Stimulated activated CD4-positive, alpha-beta T cell treated with anti-CD3 and anti-CD28 coated beads, Interleukin-1b, Interleukin-23, amount 100 ng/mL, for 1 hour (primary cell): ENCODE measurements at places on chromosomes 1 and 21.
A peak's percentile ranks its signal among the peaks of the same experiment; 100 is the strongest.

DNA sequence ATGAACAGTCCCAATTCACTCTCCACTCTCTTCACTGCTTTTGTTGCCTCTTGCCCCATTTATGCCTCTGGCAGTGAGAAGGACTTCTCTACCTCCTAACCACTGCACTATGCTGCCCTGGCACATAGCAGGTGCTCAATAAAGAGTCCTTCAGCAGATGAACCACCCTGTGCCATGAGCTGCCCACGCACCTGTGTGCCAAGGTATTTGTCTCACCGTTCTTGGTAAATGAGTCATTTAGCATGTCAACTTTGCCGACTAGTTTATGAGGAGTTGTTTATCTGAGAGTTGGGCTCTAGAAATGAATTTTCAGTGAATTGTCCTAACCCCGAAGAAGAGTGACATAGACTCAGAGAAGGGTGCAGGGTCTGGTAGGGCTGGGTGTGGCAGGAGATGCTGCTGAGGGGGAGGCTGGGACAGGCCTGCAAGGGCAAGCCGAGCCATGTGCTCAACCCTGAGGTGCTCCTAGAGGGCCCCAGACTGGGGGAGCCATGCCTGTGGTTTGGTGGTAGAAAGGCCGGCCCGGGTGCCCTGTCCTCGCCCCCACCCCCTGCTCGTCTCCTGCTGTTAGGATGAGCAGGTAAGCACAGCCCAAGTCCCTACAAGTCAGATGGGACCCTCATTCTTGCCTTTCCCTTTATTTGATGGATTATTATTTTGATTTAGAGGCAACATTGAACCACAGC is 654.5 kb downstream of the MATN1 start:
- no peak for DNase-seq

DNA sequence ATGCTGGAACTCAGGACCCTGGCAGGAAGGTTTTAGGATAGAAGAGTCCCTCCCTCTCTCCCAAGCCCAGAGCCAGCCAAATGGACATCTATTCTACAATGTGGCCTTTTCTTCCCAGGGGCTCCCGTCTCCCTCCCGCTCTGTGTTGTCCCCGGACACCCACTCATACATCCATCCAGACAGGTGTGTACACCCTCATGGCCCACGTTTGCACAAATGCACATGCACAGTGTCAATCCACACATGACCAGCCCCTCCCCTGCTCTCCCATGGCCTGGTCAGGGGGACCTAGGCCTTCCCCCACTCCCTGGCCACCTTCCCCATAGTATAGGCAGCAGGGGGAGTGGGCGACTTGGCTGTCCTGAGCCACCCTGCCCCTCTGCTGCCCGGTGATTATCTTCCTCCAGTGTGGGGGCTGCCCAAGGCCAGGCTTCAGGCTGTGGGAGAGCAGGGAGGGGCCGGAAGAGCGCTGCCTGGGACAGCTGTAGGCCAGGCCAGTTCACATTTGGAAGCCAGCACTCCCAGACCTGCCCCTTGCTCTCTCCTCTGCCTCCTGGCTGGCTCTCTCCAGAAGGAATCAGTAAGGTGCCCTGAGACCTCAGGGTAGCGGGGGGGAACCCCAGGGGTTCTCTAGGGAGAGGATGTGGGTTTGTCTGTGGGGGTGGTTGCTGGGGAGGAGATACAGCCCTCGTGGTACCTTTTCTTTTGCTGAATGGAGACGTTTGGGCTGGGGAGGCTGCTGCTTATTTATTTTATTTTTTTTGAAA is 4.1 kb upstream of the PTPN7 start:
- DNase-seq = no peak

- DNase-seq = no peak
These were observed 43.3 kb upstream of the TSHB start for GRCh38 chr1:114986286-114986685.

GRCh38 chr1:157960773-157961172 is 32.7 kb upstream of the KIRREL1 start:
- DNase-seq = no peak

GRCh38 chr1:159141584-159142390 is 29.6 kb upstream of the CADM3 start:
- DNase-seq = no peak

DNA sequence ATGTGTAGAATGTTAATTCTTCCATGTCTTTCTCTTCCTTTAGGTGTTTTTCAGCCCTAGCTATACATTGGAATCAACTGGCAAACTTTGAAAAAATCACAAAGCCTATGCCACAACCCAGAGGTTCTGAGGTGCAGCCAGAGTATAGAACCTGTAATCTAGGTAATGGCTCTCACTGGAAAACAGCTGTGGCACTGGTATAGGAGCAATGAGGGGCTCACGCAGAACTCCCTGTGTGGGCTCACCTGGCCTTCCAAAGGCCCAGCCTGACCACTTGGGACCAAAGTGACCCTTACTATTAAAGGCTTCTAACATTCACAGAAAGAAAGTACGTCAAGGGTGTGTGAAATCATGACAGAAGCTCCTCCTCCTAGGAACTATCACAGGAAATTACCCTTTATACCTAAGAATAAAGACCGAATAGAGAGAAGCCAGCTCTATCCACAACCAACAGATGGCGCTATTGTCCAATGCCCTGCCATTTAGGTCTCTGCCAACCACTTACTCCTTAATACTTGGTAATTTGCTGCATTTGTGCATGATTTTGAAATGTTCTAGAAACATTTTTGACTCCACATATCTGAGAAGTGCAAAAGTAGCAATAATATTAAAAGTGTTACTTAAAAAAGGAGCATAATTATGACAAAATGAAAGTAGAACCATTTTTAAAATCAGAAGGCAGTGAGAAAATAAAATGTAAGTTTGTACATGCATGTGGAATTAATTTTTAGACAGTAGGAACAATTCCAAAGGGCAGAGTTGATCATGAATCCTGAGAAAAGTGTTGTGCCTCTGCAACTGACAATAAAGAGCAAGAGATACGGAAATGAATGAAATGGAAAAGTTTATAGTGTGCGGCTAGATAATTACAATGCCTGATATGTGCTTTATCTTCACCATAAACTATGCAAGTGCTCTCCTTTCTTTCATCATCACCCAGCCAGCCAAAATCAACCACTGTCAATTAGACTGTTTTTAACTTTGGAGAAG is 93.1 kb upstream of the HAO2 start:
- DNase-seq = peak; percentile 9

DNA sequence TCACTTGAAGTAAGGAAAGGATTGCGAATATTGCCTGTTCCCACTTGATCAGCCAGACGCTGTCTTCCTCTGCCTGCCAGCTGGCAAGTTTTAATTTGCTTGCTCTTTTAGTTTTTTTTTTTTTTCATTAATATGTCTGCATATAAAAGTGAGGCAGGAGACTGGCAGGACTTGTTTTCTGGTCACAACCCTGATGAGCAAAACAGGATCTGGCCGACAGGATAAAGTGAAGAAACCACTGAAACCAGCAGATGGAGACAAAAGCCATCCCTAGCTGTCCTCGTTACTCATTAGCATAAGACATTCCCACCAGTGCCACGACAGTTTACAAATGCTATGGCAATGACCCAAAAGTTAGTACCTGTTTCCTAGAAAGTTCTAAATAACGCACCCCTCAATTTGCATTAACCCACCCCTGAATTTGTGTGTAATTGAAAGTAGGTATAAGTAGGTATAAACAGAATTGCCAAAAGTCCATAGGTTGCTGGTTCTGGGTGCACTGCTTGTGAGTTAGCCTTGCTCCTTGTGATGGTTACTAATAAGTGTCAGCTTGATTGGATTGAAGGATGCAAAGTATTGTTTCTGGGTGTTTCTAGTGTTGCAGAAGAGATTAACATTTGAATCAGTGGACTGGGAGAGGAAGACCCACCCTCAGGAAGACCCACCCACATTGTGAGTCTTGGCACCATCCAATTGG is 60.8 kb downstream of the ZNF684 start:
- DNase-seq = no peak

DNA sequence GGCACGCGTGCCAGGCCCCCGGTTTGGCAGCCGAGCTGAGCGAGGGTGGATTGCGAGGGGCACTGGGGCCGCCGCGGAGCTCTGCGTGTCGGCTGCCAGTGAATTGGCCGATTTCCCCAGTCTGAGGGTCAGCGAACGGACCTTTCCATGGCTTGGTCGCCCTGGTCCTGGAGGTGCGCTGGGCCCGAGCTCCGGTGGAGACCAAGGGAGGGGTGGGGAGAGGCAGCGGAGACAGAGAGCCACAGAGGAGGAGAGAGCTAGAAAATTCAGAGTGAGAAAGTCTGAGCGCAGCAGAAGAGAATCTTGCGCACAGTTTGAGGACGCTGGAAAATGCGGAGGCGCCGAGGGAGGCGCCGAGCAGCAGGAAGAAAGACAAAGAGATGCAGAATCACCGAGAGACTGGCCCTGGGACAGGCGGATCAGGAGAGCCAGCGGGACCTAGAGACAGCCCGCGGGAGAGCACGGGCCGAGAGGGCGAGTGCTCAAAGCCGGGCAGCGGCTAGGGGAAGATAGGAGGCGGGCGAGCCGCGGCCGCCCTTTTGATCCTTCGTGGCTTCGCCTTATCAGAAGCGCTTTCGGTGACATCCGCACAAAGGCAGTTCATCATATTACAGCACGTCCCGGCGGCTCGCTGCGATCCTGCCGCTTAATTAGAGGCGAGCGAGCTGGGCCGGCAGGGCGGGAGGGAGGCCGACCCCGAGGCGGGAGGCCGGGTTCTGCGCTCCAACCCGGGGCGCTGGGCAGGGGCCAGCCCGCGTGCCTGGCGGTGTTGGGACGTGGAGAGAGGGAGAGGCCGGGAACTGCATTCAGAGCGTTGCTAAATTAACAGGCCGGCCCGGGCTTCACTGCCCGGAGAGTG is 12.7 kb downstream of the PAX7 start:
- DNase-seq = no peak

DNA sequence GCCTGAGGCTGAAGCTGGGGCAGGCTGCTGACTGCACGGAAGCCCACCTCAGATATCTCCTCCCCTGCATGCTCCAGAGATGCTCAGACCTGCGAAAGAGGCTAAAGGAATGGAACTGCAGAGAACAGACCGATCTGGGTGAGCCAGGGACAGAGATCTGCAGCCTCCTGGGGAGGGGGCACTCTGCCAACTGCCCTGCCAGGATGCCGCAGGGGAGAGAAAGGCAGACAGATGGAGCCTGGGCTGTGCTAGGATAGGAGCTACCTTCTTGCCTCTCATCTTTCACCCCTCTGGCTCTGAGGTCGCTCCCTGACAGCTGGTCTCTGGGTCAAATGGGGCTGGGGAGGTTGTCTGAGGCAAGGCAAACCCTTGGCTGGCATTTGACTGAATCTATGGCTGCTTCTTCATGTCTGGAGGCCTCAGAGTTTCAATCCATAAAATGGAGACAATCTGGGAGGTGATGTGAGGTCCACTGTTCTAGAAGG is 238.2 kb downstream of the GRIK3 start:
- DNase-seq = no peak

GRCh38 chr1:69946935-69947334 is 258.4 kb downstream of the LRRC40 start:
- DNase-seq = no peak

- DNase-seq = no peak
These were observed 40.0 kb downstream of the FCRL5 start for GRCh38 chr1:157512036-157512969.

- no peak for DNase-seq
These were observed 156.0 kb downstream of the RERE start for GRCh38 chr1:8661185-8662110.

DNA sequence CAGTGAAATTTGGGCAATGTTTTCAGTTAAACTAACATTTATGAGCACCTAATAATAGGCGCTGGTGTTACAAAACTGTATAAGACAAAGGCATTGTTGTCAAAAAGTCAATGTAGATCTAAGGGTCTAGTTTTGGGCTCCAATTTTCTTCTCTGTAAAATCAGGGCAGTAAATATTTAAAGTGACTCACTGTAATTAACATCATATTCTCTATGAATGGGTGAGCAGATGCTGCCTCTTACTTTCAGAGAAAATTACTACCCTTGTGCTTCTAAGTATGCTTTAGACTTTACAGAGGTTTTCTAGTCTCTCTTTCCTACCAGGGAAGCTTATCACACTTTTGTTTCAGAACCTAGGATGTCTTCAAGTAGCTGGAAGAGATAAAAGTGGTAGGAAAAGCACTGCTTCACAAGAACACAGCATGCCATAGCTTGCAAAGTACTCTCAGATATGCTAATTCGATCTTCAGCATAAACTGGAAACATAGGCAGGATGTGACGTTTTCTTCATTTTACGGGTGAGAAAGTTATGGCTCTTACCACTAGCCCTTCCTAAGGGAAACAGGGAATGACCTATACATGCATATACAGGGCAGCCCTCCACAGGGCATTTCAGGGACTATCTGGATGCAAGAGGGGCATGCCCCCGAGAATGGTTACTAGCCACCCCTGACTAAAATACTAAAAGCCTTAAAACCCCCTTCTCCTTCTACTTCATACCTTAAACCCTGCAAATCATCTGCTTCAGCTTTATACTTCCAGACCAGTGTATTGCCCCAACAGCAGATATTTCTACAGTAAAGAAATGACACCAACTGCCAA is 2.6 kb downstream of the C1orf116 start:
- DNase-seq = no peak

- no peak for DNase-seq
These were observed 25.8 kb upstream of the LSS start for GRCh38 chr21:46254208-46254975.

- DNase-seq = no peak
These were observed 712.1 kb upstream of the CHRM3 start for GRCh38 chr1:238674316-238674715.

- DNase-seq = no peak
These were observed 16.3 kb upstream of the OLFML2B start for GRCh38 chr1:162040001-162040400.

GRCh38 chr1:215543191-215543606 is 23.9 kb upstream of the KCTD3 start:
- DNase-seq = no peak

GRCh38 chr1:112358061-112358770 is 37.8 kb upstream of the CTTNBP2NL start:
- DNase-seq = no peak

DNA sequence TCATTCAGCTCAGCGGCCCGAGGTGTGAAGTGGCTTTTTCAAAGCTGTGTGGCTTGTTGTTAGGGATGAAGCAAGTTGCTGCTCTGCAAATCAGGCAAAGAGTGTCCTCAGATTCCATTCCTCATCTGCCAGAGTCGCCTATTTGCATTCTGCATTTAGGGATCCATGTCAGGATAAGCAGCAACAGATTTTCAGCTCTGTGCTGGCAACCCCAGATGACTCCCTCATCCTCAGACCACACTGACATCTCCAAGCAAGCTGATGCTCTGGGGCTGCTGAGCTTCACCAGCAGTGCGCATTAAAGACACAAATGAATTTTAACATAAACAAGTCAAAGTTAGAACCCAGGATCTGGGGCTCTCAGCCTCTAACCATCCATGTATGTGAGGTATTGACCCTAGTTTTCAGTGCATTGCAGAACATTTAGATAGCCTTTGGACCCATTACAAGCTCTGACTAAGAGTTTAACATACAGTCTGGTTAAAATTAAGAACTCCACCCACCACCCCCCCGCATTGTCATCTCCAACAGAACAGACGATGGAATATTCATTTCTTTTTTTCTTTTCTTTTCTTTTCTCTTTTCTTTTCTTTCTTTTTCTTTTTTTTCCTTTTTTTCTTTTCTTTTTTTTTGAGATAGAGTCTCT is 10.9 kb downstream of the CFAP107 start:
- DNase-seq = no peak

GRCh38 chr21:25967901-25968438 is 202.6 kb downstream of the APP start:
- no peak for DNase-seq

- DNase-seq = no peak
These were observed 250.6 kb downstream of the FMN2 start for GRCh38 chr1:240342251-240342625.

GRCh38 chr1:114203595-114204128 is 50.0 kb upstream of the SYT6 start:
- DNase-seq = no peak

GRCh38 chr21:45467221-45467779 is 62.3 kb downstream of the COL18A1 start:
- DNase-seq = no peak
